ENCODE measurements at places on chromosomes 1 and 21. TPM values are rescaled to one million over a fixed set of nuclear protein-coding genes. Genes with fewer than 3 reads are reported as not detected.
A peak's percentile ranks its signal among the peaks of the same experiment; 100 is the strongest.

- no peak for DNase-seq
Observed at GRCh38 chr1:20059847-20060246, 10.1 kb upstream of the PLA2G5 start.

DNA sequence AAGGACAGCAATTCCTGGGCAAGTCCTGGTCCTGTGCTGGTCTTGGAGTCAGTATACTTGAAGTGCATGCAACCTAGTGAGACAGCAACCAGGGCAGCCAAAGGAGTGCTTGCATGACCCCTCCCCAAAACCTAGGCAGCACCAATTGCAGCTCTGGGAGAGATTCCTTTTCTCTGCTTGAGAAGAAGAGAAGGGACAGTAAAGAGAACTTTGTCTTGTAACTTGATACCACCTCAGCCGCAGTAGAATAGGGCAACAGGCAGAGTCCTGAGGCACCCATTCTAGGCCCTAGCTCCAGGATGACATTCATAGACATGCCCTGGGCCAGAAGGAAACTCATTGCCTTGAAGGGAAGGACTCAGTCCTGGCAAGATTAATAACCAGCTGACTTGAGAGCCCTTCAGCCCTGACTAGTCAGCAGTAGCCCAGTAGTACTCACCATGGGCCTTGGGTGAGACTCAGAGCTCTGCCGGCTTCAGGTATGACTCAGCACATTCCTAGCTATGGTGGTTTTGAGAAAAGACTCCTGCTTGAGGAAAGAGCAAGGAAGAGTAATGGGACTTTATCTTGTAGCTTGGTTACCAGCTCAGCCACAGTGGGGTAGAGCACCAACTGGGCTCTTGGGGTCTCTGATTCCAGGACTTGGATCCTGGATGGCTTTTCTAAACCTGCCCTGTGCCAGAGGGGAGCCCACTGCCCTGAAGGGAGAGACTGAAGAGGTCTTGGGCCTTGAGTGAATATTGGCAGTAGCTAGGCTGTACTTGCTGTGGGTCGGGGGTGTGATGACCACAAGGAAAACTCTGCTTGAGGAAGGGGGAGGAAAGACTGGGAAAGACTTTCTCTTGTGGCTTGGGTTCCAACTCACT, 51.7 kb upstream of the ACADM start:
- DNase-seq, result peak; percentile 90

DNA sequence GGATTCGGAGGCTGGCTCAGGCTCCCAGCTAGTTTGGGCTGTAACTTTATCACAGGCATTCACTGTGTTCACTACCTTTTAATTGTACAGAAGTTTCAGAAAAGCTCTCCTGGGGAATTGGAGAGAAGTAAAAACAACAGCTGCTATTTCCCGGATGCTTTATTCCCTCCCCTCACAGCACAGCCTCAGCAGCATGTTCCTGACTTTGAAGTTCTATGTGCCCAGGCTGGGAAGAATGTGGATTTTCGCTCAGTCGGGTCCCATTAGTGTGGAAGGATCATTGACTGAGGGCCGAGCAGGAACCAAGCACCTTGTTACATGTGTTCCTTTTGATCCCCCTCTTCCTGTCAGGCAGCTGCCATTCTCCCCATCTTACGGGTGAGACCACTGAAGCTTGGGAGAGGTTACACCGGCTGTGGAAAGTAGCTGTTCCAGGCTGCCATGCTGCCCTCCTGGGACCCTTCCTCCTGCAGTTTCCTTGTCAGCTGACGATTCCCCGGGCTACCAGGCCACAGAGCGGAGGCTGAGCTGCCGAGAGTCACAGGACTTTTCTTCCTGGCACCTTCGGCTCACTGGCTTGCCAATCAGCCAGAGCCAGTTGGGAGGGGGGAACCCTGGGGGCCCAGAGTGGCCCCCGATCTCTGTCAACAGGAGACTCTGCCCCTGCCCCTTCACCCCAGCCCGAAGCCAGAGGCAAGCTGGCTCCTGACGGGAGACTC, 223.1 kb upstream of the TMEM51 start:
- no peak for DNase-seq

DNA sequence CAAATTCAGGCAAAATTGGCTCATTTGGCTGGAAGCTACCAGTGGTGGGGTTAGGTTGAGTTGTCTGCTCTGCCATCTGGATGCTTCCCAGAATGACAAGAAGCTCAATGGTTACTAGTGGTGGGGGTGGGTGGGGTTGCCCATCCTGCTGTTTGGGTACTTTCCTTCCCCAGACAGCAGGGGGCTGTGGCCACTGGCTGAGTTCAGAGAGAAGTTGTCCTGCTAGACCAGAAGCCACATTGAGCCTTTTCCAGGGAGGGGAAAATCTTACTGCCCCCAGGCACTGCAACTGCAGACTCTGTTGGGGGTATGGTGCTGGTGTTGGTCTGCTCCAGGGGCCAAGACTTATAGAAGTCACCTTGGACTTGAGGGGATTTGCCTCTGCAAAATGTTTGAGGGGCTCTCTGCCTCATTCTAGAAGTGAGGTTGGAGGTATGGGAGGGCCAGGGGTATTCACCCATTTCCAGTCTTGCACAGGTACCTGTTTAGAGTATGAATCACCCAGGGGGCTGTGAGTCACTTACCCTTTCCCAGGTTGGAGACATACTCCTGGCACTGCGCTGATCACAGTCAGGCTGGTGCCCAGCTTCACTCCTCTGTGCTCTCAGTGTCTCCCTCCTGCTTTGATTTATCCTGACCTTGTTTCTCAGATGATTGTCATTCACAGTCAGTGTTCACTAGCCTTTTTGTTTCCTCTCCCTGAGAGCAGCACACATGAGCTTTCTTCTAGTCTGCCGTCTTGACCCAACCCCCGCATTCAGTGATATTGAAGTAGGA, 89.1 kb upstream of the NEGR1 start:
- DNase-seq, result peak; percentile 12

- no peak for DNase-seq
Observed at GRCh38 chr1:61980561-61980960, 214.1 kb upstream of the L1TD1 start.

GRCh38 chr1:204076891-204077290, 4.0 kb downstream of the SOX13 start:
- DNase-seq, result no peak

DNA sequence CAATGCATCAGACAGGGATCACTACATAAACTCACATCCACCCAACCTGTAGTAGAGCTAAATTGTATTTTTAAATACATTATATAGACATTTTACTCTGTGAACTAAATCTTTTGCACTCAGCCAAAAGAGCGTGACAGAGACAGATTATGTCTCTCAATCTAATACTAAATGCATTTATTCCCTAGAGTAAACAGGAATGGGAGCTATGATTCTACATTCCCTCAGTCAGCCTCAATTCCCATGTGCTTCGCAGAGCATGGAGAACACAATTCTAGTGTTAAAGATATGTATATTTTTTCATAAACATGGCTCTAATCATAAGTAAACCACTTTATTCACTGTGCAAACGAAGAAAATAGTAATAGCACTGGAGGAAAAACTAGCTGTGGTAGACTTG, 16.5 kb downstream of the PIGK start:
- DNase-seq, result no peak

GRCh38 chr1:61375082-61375880, 292.9 kb downstream of the NFIA start:
- no peak for DNase-seq

DNA sequence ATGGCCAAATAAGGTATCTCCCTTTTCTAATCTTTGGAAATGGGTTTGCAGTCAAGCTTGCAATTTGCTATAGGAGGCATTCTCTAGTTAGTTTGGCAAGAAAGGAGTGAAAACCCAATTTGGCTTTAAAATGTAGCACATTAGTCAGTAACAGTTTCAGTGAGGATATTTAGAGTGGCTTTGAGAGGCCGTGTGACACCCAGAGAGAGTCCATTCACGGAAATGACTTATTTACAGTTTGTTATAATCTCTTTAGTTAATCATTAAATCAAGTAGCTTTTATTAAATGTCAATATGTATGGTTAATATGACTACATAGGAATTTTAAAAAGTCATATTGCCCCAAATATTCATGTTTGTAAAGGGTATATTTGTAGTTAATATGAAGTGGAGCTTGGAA, 9.6 kb downstream of the ZBTB18 start:
- no peak for DNase-seq

- DNase-seq, result peak; percentile 92
Observed at GRCh38 chr21:29343519-29343918, 44.8 kb downstream of the BACH1 start.

DNA sequence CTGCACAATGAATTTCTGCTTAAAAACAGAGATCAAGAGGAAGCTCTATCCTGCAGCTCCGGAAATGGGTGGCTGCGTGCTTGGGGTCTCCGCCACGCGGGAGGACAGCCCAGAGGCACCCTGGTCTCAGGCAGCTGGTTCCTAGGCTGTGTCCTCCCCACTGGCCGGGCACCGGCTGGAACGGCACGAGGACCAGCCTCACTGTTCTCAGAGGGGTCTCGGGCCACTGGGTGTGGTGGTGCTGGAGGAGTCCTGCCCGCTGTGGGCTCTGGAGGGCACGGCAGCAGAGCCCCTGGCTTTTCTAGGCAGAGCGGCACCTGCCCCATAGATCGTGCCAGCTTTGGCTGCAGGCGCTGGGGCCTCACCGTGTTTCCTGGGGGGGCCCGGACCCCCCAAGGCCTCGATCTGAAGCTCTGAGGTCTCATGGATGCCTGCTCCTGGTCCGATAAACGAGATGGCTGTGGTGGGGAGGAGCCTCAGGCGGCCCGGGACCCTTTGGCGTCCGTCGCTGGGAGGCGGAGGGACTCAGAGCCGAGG, 8.2 kb upstream of the RNF223 start:
- DNase-seq, result no peak

DNA sequence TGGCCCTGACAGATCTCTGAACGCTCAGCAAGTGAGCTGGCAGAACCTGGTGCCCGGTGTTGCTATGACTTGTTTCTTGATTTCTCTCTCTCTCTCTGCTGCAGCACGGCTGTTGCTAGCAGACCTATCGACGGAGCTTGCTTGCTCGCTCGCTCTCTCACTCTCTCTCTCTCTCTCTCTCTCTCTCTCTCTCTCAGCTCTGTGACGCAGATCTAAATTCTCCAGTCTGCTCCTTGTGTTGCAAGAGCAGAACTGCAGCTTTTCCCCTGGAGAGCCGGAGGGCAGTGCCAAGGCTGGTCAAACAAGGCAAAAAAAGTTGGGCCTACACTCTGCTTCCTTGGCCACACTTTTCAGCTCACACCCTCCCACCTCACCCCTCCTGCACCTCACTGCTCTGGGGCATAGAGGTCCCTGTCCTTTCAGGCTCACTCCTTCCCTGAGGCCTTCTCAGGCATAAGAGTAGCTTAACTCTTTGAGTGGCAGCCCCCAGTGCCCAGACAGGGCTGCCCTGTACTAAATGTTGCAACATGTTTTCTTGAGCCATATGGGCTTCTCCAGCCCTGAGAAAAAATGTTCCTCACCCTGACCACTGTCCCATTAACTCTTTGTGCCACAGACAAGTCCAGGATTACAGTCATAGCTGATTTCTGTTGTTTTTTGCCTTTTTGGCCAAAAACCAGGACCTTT, 72.2 kb downstream of the CD46 start:
- DNase-seq, result peak; percentile 32

DNA sequence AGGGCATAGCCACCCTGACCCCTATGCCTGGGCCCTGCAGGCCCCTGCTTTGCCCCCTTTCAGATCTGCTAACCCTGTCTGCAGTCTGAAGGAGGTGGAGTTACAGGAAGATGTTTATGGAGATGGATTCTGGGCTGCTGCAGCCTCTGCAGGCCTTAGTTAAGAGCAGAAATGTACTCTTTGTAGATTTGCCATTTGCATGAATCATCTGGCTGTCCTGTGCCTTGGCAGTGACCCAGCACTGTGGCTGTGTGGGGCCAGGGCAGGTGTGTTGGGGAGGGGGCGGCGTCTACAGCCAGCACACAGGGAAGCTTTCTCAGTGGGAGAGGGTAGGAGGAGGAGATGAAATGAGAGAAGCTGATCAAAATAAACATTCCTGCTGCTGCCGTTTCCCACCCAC, 867.3 kb downstream of the PLA2G4A start:
- peak; percentile 48 for DNase-seq

- DNase-seq, result no peak
Observed at GRCh38 chr21:41428311-41428710, 2.3 kb downstream of the MX1 start.

DNA sequence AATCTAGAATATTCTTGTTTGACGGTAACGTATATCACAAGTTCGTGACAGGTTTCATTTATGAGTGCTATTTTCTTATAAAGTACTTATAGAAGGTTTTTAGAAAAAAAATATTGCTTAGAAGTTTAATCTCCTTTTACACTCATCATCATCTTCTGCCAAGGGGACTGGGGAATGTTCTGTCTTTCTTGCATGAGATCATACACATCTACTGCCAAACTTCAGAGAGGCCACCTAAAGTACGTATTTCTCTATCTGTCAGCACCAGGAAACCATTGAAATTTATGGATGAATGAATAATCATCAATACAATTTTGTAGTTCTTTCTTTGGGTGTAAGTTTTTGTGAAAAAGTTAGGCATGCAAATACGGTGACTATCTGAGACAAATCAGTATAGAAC, 245.8 kb downstream of the SPATA17 start:
- DNase-seq, result no peak

Gene TMEM69
- total RNA-seq, result 37.6 TPM

Gene PGLYRP4
- total RNA-seq, result not detected

Gene GBP6
- total RNA-seq, result 0.22 TPM

Gene DIRAS3
- 1.6 TPM for total RNA-seq

Gene MROH9
- total RNA-seq, result not detected

Gene CNIH3
- 23.5 TPM for total RNA-seq

Gene KRTAP13-2
- not detected for total RNA-seq

Gene ZNF362
- 15.2 TPM for total RNA-seq

Gene CHRM3
- 0.20 TPM for total RNA-seq

Gene PRKAA2
- 2.0 TPM for total RNA-seq

Gene ATP6V1G3
- total RNA-seq, result 0.84 TPM

Gene FAM78B
- not detected for total RNA-seq

Gene SAMD13
- total RNA-seq, result 0.20 TPM

Gene OR10Z1
- not detected for total RNA-seq
